Activated T-cell treated with anti-CD3 and anti-CD28 coated beads, Interleukin-2, amount 50 U/mL, for 48 hours (primary cell): ENCODE measurements at places on chromosomes 13 and 19.

GRCh38 chr19:32168111-32168510, 177.3 kb upstream of the ZNF507 start:
- no peak for DNase-seq

DNA sequence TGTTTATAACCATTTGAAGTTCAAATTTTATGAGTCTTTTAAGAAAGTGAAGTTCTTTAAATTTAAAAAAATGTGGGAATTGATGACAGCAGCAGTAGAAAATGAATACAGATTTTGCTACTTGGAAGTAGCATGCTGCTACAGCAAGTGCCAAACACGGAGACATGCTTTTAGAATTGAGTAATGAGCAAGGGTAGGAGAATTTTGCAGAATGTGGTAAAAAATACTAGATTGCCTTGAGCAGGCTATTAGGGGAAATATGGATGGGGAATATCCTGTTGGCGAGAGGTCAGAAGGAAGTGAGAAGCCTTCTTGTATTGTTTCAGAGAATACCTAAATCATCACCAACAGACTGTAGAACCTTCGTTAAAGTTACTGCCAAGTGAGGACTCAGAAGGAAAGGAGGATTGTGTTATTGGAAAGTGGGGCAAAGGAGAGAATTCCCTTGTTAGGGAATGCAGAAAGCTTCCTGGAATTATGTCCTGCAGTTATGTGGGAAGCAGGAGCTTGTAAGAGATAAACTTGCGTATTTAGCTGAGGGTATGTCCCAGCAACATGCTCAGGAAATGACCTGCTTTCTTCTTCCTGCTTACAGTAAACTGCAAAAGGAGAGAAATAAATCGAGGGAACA, 32.4 kb upstream of the OXGR1 start:
- DNase-seq = no peak

- no peak for DNase-seq
These were observed 332.2 kb downstream of the MYO16 start for GRCh38 chr13:108961542-108962125.

DNA sequence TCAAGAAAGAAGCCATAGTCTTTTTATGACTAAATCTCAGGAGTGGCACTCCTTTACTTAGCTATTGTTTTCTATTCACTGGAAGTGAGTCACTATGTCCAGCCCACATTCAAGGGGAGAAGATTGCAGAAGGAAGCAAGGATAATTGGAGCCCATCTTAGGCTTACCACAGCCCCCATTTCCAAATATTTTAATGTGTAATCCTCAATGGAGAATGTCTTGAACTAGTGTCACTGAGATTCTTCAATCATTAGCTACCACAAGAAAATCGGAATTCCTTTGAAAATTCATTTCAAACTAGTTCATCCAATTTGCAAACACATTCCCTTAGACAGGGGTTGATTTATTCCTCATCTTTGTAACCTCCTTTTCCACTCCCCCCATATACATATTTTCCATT, 84.7 kb downstream of the DLEU7 start:
- DNase-seq = no peak

DNA sequence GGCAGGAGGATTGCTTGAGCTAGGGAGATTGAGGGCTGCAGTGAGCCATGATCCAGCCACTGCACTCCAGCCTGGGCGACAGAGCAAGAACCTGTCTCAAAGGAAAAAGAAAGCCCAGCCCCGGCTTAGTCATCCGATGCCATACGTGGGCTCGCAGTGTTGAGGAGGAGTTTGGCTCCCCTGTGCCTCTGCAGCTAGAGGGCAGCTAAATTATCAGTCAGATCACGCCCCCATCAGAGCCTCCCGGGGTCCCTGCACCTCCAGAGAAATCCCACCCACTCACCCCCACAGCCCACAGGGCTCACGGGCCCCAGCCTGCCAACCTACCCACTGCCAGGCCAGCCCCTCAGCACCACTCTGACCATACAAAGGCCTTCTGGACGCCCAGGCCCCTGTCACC, 27.6 kb downstream of the MAU2 start:
- no peak for DNase-seq

- no peak for DNase-seq
These were observed at the start of gene UPK1A for GRCh38 chr19:35666251-35666913. Gene UPK1A, plus strand, starts transcription at chr19:35666517. Its CDS starts 296 bp downstream, at chr19:35666813.

- no peak for DNase-seq
These were observed 177.7 kb upstream of the IRS2 start for GRCh38 chr13:109963960-109964563.

- DNase-seq = no peak
These were observed at the start of gene NANOS2 for GRCh38 chr19:45913874-45914830. Gene NANOS2, minus strand, starts transcription at chr19:45914778. Its CDS starts 85 bp downstream, at chr19:45914693.

- no peak for DNase-seq
These were observed 39.2 kb downstream of the MTMR6 start for GRCh38 chr13:25248071-25248470.

- no peak for DNase-seq
These were observed 27.5 kb upstream of the KATNAL1 start for GRCh38 chr13:30334663-30335386.

- no peak for DNase-seq
These were observed 4.2 kb downstream of the ANO8 start for GRCh38 chr19:17330262-17331044.

GRCh38 chr13:29497137-29497654, 98.3 kb downstream of the SLC7A1 start:
- DNase-seq = no peak

- peak; percentile 62 for DNase-seq
These were observed 857 bp downstream of the IER2 start for GRCh38 chr19:13150931-13151604.

DNA sequence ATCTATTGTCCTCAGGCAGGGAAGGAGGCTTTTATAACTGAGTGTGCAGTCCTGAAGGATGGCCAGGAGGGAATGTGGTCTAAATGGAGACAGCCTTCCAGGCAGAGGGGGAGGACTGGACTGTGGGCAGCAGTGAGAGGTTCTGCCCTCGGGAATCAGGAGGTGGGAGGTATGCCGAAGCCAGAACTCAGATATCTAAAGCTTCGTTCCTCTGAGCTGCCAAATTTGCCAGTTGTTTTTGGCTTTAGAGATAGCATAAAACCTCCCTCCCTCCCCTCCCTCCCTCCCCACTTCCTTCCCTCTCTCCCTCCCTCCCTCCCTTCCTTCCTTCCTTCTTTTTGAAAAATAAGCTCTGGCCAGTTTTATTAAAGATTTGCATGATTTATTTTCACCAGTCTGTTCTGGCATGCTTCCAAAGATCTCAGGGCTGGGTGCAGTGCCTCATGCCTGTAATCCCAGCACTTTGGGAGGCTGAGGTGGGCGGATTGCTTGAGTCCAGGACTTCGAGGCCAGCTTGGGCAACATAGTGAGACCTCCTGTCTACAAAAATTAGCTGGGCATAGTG, 2.4 kb downstream of the MEDAG start:
- no peak for DNase-seq

DNA sequence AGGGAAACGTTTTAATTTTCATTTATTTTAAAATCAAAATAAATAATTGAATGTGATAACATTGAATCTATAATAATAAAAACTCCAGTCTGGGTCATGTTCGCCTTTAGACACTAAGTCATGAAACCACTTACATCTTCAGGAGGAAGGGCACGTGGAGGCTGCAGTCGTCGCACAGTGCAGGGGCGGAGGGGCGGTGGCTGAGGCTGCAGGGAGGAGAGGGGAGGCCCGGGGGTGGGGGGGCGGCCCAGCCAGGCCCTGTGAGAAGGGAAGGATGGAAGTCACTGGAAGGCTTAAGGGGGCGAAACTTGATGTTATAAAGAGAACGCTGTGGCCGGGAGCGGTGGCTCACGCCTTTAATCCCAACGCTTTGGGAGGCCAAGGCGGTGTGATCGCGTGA, 14.9 kb upstream of the LATS2 start:
- DNase-seq = no peak

DNA sequence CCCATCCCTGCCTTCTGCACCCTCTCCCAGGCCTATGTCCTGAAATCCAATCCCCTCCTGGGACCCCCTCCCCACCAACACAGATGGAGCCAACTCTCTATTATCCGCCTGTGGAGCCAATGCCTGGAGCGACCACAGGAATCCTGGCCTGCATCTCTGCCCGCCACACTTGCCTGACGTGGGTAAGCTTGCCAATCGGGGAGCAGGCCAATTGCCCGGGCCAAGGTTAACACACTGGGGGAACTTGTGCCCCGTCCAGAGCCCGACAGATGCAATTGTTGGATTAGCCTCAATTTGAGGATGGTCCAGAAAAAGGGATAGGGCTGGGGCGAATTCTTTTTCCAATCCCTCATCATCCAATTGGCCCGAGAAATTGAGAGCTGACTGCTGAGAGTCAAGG, 5.9 kb downstream of the WIZ start:
- DNase-seq = no peak

DNA sequence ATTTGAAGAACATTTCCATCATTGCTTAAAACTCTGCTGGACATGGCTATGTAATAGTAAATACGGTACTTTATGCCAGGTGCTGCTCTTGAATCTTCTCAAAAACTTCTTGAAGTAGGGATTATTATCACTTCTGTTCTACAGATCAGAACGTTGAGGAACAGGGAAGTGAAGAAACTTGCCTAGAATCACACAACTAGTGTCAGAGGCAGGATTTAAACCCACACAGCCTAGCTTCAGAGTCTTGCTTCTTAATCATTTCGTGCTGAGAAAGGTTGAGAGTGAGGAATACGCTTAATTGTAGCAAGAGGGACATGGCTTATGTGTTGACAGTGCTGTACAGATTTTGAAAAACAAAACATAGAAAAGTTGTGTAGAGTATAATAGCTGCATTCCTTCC, 13.5 kb downstream of the TM9SF2 start:
- DNase-seq = no peak

- DNase-seq = no peak
These were observed 63.9 kb upstream of the ATXN8OS start for GRCh38 chr13:70043685-70044084.

GRCh38 chr19:10086591-10087192, 575 bp downstream of the SHFL start:
- peak; percentile 57 for DNase-seq
